ENCODE measurements at places on chromosomes 11 and 22.

- DNase-seq = no peak
Measured at GRCh38 chr11:65859812-65860277, 388 bp upstream of the MUS81 start.

DNA sequence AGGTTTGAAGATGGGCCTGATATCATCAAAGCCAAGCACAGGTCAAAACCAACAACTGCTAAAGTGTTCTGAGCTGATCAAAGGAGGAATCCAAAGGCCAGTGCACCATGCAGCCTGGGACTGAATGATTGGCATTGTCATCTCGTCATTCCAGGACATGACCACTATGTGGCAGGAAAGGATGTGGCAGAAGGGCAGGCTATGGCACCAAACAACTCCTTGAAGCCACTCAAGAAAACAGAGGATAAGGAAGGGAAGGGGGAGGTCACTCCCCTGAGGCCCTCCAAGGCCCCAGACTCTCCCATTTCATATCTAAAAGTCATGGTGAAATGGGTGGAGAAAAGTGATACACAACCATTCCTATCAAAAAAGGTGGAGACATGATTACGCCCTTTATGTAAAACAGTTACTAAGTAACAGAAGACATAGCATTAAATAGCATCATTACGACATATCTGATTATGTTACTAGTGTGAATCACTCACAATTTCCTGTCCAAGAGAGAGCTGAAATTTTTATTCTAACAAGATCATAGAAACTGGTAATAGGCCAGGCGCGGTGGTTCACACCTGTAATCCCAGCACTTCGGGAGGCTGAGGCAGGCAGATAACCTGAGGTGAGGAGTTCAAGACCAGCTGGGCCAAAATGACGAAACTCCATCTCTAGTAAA, 49.3 kb downstream of the AHNAK start:
- DNase-seq = peak; percentile 46

- DNase-seq = no peak
Measured at GRCh38 chr11:1519028-1520010, 32.7 kb upstream of the MOB2 start.

DNA sequence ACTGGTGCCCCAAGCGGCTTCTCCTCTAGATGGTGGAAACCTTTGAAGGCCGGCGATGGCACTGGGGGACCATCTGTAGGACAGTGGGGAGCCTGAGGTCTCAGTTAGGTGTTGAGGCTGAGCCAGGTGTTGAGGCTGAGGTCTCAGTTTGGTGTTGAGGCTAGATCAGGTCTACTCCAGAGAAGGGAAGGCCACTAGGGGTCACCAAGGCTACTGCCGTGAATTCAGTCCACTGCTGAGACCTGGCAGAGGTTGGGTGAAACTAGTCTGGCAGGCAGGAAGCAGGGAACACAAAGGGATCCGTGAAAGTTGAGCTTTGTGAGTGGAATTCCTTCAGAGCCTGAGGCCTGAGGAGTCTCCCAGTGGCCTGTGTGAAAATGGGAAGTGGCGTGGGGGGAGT, 123.8 kb upstream of the FGF3 start:
- DNase-seq = no peak

DNA sequence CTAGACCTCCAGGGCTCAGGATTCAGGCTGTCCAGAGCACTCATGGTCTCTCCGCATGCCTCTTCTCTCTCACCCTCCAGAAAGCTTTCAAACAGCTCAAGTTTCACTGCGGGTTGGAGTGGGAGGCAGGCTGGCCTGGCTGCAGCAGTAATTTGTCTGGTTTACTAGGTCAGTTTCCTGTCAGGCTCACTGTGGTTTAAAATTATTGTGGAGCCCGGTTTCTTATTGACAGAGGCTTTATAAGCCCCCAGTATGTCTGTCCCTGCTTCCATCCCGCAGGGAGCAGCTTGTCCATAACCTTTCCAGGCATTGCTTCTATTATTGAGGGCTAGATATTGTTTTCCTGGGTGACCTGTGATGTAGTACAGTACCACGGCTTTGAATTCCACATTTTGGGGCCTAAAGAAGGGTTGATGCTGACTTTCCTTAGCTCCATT, 235.3 kb upstream of the SORL1-AS1 start:
- peak; percentile 25 for DNase-seq

DNA sequence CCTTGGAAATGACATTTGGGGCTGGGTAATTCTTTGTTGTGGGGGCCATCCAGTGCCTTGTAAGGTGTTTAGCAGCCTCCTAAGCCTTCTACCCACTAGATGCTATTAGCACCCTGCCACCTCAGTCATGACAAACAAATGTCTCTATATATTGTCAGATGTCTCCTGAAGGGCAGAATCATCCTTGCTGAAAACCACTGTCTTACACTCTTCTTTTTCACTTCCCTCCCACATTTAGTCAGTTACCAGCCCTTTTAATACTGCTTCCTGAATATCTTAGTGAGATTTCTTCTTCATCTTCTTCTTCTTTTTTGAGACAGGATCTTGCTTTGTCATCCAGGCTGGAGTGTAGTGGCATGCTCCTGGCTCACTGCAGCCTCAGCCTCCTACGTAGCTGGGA, 33.1 kb downstream of the TNRC6B start:
- no peak for DNase-seq

DNA sequence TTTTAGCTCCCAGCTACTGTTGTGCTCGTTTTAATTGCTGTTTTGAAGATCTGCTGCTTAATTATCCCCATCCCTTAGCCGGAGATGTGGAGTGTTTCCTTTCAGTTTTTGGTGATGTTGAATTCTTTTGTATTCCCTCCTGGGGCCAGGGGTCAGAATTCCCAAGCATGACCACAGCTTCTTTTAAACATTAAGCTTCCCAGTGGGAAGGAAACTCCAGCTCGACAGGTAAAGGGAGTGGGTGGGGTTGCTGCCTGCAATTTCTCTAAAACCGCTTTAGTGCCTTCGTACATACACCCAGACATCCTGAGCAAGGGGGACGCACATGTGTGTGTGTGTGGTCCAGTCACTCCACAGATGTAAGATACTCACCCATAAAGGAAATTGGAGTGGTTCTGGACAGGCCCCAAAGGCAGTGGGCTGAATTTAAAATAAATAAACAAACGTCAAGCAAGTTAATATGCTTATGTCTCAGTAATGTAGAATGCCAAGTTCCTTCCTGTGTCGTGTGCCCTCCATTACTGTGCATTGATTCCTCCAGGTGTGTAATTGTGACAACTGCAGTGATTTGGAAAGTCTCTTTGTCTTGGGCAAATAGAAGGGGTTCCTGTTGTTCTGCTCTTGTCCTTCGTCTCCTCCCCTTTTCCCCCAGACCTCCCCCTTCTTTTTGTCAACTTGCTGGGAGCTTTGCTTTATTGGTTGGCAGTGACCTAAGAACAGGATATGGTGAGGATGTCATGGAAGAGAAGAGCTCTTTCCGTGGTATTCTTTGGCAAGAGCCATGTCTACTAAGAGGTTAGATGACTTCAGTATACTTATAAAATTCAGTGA, 19.2 kb upstream of the ADSL start:
- no peak for DNase-seq

GRCh38 chr22:19808873-19809478, 45.7 kb downstream of the GNB1L start:
- DNase-seq = no peak

DNA sequence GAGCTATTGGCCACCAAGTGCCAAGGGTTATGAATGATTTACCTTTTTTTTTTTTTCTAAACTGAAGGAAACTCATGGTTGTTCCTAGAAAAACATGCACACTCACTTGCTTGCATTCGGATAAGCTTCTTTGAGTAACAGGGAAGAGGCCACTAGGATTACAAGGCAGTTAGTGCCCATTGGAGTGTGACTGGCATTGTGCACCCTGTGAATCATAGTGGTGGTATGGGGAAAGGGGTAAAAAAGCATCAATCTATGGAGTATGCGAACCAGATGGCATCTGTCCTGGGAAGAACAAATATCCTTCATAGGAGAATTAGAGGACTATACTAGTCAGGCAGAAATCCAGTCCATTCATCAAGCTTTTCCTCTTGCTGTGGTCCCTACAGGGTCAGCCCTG, 24.2 kb downstream of the CD44 start:
- no peak for DNase-seq

GRCh38 chr11:122038543-122038942, 77.5 kb downstream of the BLID start:
- DNase-seq = no peak

DNA sequence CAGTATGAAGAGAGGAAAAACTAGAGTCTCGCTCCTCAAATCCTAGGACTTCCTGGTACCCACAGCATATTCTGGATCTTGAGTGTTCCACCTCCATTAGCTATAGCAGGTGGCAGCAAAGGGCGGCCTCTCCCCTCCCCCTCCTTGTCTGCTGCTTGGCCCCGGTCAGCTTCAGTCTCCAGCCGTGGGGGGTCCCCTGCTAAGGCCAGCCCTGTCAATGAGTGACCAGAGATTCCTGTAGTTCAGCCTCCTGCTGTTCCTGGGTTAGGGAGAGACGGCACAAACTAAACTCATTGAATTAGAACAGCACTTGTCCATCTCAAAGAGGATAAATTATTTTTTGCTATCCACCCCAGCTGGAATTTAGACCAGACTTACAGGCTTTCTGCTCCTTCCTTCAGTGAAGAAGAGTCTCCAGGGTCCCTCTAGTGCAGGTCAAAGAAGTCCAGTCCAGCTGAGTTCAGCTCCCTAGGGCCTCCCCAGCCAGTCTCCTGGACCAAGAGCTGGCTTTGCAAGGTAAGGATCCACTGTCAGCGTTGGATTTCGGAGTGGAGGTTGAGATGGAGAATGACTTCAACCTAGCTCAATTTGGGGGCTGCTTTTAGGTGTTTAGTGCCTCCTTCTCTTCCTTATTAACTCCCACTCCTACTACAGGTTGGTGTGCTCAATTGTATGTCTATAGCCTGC, 1.1 kb upstream of the PHLDB1 start:
- DNase-seq = no peak

DNA sequence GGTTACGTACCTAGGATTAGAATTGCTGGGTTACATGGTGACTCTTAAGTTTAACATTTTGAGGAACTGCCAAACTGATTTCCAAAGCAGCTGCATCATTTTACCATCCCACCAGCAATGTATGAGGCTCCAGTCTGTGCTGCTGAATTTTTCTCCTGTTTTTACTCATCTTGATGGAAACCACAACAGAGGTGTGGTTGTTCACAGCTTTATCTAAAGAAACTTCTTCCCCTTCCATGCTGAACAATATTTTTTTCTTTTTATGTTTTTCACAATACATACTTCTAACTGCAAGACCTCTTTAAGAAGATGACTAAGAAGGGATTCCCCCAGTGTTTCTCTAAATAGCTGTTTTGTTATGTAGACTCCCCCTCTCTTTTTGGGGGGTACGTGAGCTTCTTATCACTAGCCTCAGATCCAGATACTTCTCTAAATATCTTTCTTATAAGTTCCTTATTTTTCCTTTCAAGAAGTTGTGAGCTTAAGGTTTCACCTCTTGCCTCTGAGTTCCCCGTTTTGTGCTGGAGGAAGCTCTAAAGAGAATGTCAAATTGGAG, 24.0 kb downstream of the TCP11L1 start:
- no peak for DNase-seq

DNA sequence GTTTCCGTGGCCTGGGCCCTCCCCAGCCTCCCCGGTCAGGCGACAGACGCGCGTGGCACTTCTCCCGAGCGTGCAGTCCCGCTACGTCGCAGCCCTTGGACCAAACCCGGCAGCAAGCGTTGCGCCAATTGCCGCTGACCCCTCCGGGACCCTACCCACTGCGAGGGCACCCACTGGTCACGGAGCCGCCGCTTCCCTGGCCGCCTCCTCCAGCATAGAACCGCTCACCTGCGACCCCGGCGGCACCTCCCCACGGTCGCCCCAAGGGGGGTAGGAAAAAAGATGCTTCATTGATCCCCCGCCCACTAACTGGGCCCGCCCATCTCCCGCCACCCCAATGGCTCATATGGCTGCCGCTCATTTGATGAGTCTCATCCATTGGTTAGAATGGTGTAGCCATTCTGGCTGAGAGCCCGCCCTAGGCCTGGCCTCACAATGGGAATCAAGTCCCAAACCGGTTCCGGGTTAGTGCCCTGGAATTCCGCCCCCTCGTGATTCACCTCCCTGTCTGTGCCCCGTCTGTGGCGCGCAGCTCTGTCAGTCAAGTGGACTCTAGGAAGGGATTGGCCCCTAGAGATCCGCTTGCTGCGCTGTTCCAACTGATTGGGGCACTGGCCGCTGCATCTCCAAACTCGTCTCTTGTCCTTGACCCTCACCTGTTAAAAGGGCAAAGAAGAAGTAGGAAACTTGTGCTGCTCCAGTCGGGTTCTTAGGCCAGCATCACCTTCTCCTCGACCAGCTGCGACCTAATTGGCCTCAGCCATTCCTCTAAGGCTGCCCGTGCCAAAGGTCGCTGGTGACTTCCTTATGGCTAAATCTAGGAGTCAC, at the start of gene MSANTD4:
Gene MSANTD4 (minus strand): TSS at position 274 of the 828 bp plus-strand sequence. CDS start 11,323 bp downstream, outside the sequence.
- DNase-seq = peak; percentile 96

Measured in HEK293T (cell line).